ENCODE measurements at places on chromosomes 4 and X. TPM values are rescaled to one million over a fixed set of nuclear protein-coding genes. Genes with fewer than 3 reads are reported as not detected.

SATL1 gene
- not detected for total RNA-seq

HSFX4 gene
- total RNA-seq, result not detected

CXCL3 gene
- 10.6 TPM for total RNA-seq

NDUFB11 gene
- total RNA-seq, result 63.6 TPM

DCX gene
- not detected for total RNA-seq

RBM47 gene
- total RNA-seq, result 1.0 TPM

NXF2 gene
- total RNA-seq, result not detected

GAGE1 gene
- total RNA-seq, result not detected

SMIM10 gene
- total RNA-seq, result 6.4 TPM

PRSS12 gene
- 158 TPM for total RNA-seq

NAA11 gene
- not detected for total RNA-seq

PCDH11X gene
- total RNA-seq, result not detected

SUPT20HL2 gene
- not detected for total RNA-seq
